Peyer's patch (tissue), 4 donors: ENCODE measurements at places on chromosomes 13 and 19. TPM values are rescaled to one million over a fixed set of nuclear protein-coding genes. Genes with fewer than 3 reads are reported as not detected.

DNA sequence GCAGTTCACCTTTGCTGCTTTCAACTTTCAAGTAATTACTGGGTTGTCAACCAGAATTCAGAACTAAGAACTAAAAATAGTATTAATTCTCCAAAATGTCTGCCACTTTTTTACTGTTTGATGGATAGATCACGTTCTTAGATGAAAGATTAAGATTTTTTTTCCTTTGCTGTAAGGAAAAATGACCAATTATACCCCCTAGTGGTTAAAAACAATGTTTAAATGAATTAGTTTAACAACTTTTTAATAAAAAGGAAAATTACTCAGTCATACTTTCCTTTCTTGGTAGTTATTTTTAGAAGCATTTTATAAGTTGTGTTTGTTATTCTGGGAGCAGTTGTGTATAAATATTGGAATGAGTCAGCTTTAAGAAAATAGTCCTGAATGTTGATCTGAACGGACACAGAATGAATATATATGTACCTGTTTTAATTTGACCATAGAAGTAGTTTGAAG is 4.6 kb downstream of the TM9SF2 start:
- DNase-seq: no peak

The NANOS3 gene
- total RNA-seq: not detected

The MADCAM1 gene
- total RNA-seq: 25.6 TPM

The LGALS14 gene
- not detected for total RNA-seq

- DNase-seq: no peak
Observed at GRCh38 chr13:78465250-78465649, 138.1 kb downstream of the POU4F1 start.

DNA sequence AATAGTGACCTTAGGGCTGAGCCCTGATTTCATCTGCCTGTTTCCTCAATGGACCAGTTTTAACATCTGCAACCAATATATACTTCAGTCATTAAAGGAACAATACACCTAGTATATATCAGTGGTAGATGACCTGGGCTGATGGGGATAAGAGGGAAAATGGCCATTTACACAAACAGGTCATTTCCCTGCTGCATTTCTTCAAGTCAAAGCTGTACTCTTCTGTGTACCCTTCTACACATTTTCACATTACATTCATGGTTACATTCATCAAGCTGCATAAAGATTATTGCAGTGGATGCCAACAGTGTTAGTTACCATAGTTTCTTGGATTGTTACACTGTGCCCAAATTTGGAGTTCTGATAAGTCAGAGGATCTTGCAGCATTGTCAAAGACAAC is 81.2 kb upstream of the RAP2A start:
- no peak for DNase-seq

The ZNF841 gene
- 18.4 TPM for total RNA-seq

The PODNL1 gene
- total RNA-seq: 0.35 TPM

DNA sequence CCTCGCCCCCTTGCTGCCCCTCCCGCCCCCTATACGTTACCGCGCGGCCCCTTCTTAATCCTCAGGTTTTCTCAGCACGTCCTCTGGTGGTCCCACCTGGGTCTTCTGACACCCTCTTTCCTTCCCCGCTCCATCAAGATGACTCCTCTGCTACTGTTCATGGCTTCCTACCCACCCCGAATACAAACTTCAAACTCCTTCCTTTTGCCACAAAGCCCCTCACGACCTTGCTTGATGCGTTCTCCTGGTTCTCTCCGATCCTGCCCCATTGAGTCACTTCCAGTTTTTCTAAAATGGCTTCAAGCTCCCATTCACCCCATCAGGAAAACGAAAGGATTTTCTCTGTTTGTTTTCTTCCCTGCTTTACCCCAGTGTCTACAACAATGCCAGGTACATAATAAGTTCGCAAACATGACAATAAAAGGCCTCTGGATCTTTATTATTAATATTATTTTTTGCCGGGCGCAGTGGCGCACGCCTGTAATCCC is 734 bp upstream of the SERTAD3 start:
- no peak for DNase-seq

The TUBB4A gene
- not detected for total RNA-seq

GRCh38 chr13:49629947-49630346 is 1.6 kb downstream of the ARL11 start:
- DNase-seq: no peak

GRCh38 chr19:50158577-50158976 is 4.5 kb downstream of the IZUMO2 start:
- DNase-seq: no peak

- no peak for DNase-seq
Observed at GRCh38 chr13:48398450-48399095, 14.3 kb downstream of the LPAR6 start.

The ZNF878 gene
- total RNA-seq: not detected

- no peak for DNase-seq
Observed at GRCh38 chr13:41681587-41681986, 224.2 kb downstream of the RGCC start.

The ADGRL1 gene
- 46.5 TPM for total RNA-seq

DNA sequence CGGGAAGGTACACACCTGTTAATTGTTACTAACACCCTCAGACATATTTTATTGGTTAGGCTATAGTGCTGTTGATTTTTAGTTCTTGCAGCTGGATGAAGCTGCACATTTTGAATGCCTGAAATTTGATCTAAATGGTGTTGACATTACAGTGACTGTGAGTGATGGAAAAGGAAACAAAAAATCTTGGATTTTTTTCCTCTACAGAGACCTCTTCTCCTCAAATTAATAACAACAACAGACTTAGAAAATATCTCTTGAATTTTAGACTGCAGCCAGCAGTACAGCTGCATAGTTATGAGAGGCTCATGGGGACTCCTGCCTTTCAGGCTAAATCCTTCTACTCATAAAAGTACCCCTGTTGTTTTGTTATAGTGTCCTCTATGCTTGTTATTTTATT is 500.5 kb upstream of the SPRY2 start:
- no peak for DNase-seq

The CEACAM20 gene
- total RNA-seq: 162 TPM

- peak; percentile 77 for DNase-seq
Observed at GRCh38 chr19:10102787-10103236, 334 bp upstream of the ANGPTL6 start.

DNA sequence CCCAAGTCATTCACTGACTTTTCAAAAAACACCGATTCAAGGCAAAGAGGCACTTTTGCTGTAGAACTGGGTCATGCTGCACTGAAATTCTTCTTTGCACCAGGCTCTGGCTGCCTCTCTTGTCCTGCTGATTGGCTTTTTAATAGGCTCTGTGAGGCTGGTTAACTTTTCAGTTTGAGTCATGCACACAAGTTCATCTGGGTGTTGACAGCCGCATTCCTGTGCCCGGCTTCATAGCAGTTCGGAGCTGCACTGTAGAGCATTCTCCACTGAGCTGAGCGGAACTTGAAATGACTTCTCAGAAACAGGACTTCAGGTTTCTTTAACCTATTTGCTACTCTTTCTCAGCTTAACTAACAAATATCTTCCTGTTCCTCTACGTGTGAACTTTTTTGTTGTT is 978.3 kb downstream of the UQCRFS1 start:
- no peak for DNase-seq

The CERS4 gene
- total RNA-seq: 6.8 TPM

- no peak for DNase-seq
Observed at GRCh38 chr13:83223546-83223945, 658.7 kb downstream of the SLITRK1 start.

- no peak for DNase-seq
Observed at GRCh38 chr19:47341734-47342133, 7.4 kb upstream of the DHX34 start.

The MPV17L2 gene
- total RNA-seq: 19.6 TPM

DNA sequence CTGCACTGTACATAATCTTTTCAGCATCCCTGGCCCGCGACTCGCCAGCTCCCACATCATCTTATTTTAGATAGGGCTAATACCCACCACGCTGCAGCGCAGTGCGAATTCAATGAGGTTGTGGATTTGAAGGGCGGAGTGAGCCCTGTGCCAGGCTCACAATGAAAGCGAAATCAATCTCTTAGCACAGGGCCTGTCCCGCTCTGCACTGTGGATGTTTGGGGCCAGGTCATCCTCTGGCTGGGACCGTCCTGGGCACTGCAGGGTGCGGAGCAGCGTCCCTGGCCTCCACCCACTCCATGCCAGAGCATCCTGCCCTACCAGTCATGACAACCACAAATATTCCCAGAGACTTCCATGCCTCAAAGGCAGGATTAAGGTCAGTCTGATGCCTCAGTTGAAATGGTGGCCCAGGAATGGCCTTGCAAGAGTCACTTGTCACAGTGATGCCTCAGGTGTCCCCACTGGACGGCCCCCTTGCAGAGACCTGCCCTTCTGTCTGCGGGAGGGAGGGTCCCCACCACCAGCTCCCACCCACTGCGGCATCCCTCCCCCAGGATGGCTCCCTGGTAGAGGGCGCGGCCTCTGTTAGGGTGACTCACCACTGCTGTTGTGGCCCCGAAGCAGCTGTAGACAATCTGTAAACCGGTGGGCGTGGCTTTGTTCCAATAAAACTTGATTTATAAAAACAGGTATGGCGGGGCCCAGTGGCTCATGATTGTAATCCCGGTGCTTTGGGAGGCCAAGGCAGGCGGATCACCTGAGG is 5.6 kb downstream of the UHRF1 start:
- DNase-seq: peak; percentile 72

The ASF1B gene
- total RNA-seq: 5.3 TPM

DNA sequence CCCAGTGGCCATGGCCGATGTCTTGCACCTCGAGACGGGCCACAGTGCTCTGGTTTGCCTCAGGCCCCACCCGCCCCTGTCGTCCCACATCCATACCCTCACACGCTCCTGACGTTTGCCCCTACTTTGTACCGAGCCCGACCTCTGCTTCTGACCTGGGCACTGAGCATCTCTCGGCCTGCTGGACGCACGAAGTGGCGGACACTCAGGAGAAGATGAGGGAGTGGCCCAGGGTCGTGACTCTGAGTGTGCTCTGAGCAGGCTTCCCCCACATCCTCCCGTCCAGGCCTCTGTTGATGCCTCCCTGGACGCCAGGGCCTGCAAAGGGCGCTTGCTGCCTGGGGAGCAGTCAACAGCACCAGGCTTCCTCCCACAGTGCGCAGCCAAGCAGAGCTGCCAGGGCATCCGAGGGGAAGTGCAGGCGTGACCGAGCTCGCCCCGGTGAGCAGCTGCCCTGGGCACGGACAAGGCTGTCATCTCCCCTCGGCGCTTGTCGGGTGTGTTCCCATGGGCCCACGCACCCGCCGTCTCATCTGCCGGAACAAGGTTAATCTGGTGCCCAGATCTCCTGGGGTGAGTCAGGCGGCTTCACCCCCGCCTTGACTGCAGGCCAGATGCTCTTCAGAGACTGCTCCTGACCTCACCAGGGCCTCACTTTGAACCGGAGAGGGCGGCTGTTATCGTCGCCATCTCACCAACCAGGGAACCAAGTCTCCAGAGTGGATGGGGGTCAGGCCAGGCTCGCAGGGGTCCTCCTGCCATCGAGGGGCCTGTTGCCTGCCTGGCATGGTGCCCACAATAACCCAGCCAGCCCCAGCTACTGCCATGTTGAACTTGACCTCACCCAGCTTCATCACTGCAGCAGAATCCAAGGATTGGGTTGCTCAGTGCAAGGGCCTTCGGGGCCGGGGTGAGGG is 27.2 kb downstream of the COMP start:
- no peak for DNase-seq

The KANK3 gene
- total RNA-seq: 3.0 TPM

- no peak for DNase-seq
Observed at GRCh38 chr19:17332677-17333581, 1.7 kb downstream of the ANO8 start.

DNA sequence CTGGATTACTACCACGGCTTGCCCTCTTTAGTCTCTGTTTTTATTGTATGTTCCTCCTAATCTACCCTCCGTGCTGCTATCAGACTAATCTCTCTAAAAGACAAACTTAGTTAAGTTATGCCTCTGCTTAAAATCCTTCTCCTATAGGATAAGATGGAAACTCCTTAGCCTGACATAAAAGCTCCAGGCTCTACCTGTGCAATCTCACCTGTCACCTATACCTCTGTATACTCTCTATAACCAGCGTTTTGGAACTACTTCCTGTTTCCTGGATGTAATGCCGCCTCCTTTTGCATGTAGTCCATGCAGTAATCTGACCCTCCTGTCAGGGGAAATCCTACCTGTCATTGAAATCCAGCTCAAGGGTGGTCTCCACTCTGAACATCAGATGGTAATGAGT is 41.2 kb downstream of the OLFM4 start:
- DNase-seq: no peak

DNA sequence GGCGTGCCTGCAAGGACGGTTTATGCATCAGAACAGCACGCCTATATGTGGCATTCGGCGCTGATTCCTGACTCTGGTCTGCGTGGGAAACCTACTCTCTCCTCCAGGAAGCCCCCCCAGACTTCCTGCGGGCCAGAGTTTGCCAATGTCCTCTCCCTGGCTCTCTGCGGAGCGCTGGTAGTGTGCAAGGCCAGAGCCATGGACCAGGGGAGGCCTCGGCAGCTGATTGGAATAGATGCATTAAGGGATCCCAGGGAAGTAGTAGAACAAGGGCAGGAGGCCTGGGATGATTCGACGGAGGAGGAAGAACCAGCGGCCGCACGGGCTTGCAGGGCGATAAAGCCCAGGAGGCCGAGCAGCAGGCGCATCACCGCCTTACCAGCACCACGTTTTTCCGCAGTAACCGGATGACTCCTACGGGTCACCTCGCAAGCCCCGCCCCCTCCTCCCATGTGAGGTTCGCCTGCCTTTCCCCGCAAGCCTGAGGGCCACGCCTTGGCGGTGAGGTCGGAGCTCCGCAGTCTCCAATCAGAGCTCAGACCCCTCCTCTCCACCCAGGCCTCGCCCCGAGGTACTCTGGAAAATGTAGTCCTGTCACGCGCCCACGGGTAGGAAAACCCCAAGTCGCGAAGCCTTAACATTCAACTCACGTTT is 5.0 kb downstream of the CLEC11A start:
- peak; percentile 69 for DNase-seq

The KLK15 gene
- not detected for total RNA-seq

- DNase-seq: no peak
Observed at GRCh38 chr19:46944918-46945628, 74.6 kb upstream of the NPAS1 start.

DNA sequence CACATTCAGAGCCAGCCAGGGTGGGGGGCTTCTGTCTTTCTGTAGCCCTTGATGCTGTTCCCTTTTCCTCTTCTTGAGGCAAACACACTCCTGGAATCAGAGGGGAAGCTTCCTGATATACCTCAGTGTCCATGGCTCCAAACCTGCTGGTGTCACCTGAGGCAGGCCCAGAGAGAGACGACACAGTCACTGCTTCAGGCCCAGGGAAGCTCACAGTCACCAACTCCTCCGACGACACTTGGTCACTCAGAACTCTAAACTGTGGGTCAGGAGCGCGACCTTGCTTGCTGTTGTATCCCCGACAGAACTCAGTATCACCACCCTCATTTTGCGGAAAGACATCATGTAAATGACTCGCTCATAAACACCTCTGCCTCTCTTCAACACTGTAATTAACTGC is 1.1 kb downstream of the ATP13A1 start:
- DNase-seq: no peak

The KLF1 gene
- not detected for total RNA-seq

The ADPRHL1 gene
- total RNA-seq: 15.2 TPM

DNA sequence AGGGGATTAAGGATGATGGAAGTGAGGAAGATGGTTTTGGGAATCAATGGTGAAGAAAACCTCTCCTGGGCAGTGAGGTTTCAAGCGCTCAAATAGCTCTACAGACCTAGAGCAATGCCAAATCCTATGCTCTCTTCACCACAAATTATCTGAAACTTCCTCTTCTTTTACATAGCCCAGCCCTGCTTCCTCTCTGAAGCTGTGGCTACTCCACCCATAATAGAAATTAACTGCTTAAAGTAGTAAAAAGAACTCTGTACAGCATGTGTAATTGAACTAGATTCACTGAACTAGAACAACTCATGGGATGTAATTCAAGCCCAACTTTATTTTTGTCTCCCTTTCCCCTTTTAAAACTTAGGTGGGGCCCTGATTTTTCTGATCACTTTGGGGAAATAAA is 20.4 kb upstream of the IFT88 start:
- no peak for DNase-seq
